ENCODE measurements at places on chromosomes 16 and 17.

DNA sequence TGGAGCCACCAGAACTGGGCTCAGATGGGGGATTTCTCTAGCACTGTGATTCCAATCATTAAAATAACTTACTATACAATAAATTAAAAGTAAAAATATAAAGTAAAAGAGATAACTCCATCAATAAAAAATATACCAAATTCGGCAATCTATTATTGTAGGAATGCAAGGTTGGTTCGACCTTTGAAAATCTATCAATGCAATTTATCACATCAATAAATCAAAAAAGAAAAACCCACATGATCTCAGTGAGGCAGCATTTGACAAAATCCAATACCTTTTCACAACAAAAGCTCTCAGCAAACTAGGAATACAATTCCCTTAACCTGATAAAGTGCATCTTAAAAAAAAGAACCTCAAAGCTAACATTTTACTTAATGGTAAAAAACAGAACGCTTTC, 17.0 kb downstream of the RAB40B start:
- no peak for DNase-seq

DNA sequence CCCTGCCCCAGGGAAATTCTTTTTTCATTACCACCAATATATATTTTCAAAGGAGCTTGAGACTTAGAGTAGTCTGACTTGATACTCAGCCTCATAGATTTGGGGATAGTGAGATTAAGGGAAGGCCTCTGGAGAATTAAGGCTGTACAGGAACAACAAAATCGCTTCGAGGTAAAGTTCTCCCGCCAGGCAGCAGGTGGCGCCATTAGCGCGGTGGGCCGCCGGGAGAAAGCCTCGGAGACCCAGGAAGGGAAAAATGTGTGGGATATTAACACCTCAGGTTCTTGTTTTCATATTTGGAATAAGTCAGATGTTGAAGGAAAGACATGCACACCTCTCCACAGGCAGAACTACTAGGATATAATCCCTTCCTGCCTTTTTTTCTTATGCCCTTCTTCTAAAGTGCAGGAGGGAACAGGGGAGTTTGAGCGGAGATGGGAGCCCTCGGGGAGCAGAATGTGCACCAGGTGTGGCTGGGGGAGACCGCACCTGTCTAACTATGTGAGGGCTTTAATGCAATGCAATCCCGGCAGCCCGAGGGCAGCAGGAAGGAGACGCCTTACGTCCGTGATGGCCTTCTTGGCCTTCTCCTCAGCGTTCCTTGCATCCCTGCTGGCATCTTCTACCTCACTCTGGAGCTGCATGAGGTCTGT, 25.9 kb downstream of the MYH3 start:
- peak; percentile 66 for DNase-seq

- DNase-seq: no peak
Observed at GRCh38 chr16:86946396-86946795, 368.0 kb downstream of the FOXL1 start.

- DNase-seq: no peak
Observed at GRCh38 chr17:29659155-29659554, 36.4 kb upstream of the CORO6 start.

GRCh38 chr16:10391339-10391738, 5.5 kb downstream of the ATF7IP2 start:
- no peak for DNase-seq

GRCh38 chr17:32627239-32627996, 140.6 kb downstream of the CDK5R1 start:
- peak; percentile 79 for DNase-seq

DNA sequence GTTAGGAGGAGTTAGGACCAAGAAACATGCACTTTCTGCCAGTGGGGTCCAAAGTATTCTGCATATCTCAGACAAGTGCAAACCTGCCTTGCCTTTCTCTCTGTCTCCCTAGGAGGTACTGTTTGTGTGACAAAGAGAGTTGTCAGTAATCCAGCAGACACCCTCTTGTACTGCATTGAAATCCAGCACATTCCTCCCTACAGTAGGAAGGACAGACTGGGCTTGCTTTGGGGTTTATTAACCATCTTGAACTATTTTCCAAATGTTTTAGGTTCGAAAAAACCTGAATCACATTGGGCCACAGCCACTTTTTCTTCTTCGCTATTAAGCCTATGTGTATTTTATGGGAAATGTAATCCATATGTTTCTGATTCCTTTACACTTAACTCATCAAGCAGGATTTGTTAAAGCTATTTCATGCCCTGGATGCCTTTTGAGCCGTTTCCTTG, 204.2 kb upstream of the KCNJ16 start:
- no peak for DNase-seq

DNA sequence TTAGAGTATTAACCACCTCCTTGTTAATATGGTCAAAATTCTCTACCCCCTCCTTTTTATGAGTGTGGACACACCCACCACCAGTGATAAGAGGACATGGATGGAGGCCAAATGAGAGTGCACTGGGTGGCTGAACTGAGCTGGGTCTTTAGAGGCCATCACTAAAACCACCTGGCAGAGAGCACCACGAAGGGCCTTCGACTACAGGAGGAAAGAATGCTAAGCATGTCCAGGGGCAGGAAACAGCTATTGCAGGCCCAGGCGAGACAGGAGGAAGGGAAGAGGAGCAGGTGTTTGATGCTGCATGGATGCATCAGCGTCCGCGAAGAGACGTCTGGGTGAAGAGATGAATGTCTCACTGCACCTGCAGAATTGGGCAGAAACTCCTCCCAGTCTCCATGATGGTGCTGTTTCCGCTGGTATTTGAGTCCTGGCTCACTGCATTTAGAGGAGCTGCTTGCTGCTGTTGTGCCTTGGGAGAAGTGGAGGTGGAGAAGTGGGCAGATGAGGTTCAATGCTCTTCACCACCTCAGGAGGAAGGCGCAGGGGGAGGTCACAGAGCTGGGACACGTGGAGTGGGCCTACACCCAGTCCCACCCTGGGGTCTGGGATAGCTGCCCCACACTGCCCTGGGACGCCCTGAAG, 33.2 kb downstream of the SPHK1 start:
- DNase-seq: no peak

DNA sequence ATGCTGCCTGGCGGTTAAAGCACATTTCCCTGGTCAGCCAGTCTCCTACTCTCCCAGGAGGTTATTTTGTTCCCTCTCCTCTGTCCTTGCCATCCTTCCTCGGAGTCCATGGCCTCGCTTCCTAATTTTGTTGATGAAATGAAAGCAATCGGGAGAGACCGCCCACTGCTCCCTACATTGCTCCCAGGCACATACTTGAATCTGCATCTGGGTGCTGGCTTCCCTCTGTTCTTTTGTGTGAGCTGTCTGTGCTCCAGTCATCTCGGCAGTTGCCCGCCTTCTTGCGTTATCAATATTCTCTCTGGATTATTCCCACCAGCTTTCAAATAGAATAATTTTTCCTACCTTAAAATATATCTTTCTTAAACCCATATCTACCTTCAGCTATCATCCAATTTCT, 11.1 kb downstream of the KRT23 start:
- no peak for DNase-seq

DNA sequence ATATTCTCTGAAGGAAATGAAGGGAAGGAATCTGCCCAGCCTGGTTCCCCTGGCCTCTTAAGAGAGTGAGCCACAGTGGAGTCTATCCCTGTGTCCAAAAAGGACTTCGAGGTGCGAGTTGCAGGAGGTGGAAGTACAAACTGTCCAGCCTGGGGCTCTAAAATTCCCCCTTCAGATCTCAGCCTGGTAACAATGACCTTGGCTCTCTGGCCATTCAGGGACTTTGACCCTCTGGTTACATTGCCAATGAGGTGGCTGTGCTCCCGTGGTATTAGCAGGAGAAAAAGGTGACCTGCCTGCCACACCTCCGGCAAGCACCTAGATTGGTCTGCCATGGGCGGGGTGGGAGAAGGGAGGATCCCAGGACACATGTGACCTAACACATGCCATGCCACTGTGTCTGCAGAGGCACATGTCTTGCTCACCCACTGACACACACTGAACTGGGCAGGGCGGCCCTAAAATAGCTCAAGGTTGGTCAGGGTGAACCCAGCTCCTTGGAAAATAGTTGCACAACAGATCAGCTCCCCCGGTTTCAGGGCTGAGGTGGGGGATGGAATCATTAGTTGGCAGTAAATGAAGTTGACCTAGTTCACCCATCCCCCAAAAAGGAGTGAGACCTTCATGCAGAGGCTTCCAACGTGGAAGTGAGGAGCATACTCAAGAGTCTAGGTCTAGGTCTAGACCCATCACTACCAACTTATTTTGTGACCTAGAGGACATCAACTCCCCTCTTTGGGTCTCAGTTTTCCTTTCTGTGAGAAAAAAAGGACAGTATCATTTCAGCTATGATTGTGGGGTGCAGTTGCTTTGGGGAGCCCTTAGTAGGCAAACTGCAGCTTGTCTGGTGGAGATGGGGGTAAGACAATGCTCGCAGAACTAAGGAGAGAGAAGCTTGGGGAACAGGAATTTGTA, 2.2 kb downstream of the NR1D1 start:
- DNase-seq: no peak

DNA sequence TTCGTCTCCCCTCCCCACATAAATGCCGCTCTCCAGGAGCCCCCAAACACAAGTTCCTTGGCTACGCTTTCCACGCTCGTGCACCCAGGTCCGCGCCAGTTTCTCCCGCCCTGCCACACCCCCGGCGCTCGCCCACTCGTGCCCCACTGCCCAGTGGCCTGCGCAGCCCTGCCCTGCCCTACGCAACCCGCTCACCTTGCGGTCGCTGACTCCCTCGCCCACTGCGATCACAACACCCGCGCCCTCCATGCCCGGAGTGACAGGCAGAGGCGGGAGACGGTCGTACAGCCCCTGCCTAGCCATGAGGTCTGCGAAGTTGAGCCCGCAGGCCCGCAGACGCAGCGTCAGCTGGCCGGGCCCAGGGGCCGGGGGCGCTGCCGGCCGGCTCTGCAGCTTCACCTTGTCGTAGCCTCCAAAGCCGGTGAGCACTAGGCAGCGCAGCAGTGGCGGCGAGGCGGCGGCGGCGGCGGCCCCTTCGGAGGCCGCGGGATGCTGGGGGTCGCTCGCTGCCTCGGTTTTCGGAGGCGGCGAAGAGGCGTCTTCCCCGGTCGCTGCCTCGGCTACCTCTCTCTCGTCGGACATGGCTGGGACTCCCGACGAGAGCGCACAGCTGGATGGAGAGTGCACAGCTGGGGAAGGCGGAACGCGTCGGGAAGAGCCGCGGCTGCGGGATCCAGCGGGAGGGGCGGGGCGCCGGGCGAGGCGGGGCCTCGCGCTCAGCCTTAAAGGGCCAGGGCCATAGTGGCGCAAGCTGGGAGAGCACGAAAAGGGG, at the start of gene VAT1:
TSS of gene VAT1 (minus strand) at position 645 of the 772 bp plus-strand sequence. CDS start at position 582, 63 bp downstream.
- DNase-seq: peak; percentile 97

DNA sequence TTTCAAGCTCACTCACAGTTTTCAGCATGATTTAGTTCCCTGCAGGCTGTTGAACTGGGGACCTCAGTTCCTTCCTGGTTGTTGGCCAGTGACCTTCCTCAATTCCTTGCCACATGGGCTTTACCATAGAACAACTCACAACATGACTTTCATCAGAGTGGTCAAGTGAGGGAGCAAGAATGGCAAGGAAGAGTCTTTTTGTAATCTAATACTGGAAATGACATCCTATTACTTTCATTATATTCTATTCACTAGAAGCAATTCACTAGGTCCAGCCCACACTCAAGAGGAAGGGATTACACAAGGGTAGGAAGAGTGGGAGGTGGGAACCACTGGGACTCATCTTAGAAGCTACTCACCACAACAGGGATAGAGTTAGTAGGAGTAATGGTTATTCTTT, 57.6 kb downstream of the SYT17 start:
- no peak for DNase-seq

GRCh38 chr17:13931111-13931526, 138.2 kb upstream of the COX10 start:
- DNase-seq: no peak

- DNase-seq: no peak
Observed at GRCh38 chr16:58128181-58128631, 975 bp downstream of the CFAP20 start.

DNA sequence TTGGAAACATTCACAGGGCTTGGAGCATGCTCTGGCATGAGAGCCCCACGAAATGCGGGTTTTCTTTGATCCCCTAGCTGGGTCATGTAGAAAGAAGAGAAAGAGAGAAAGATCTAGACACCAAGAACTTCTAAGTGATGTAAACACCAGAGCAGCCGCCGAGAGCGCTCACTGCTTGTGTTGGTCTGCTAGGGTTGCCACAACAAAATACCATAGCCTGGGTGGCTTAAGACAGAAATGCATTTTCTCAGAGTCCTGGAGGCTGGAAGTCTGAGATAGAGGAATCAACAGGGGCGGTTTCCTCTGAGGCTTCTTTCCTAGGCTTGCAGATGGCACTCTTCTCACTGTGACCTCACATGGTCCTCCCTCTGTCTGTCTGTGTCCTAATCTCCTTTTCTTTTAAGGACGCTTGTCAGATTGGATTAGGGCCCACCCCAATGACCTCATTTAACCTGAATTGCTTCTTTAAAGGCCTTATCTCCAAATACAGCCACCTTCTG, 139.5 kb downstream of the CYLD start:
- DNase-seq: no peak

- DNase-seq: peak; percentile 71
Observed at GRCh38 chr17:39926588-39927100, 757 bp downstream of the ORMDL3 start.

GRCh38 chr17:17877529-17878358, 41.0 kb upstream of the SREBF1 start:
- no peak for DNase-seq

DNA sequence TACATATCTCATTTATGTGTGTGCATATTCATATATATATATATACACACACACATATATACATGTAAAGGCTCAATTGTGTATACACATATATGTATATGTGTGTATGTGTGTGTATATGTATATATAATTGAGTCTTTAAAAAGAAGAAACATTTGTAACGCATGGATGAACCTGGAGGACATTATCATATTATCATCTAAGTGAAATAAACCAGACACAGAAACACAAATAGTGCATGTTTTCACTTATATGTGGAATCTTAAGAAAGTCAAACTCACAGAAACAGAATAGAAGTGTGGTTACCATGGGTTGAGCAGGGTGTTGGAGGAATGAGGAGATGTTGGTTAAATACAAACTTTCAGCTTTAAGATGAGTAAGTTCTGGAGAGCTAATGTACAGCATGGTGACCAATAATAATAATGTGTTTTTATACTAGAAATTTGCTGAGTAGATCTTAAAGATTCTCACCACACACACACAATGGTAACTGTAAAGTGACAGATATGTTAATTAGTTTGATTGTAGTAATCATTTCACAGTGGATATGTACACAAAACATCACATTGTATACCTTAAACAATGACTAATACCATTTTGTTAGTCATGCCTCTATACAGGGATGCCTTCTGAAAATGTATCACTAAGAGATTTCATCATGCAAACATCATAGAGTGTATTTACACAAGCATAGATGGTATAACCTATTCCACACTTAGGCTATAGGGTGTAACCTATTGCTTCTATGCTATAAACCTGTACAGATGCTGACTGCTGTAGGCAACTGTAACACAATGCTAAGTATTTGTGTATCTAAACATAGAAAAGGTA, 132.6 kb upstream of the CACNG5 start:
- DNase-seq: no peak

GRCh38 chr16:5015887-5016286, 17.8 kb downstream of the NAGPA start:
- DNase-seq: no peak

DNA sequence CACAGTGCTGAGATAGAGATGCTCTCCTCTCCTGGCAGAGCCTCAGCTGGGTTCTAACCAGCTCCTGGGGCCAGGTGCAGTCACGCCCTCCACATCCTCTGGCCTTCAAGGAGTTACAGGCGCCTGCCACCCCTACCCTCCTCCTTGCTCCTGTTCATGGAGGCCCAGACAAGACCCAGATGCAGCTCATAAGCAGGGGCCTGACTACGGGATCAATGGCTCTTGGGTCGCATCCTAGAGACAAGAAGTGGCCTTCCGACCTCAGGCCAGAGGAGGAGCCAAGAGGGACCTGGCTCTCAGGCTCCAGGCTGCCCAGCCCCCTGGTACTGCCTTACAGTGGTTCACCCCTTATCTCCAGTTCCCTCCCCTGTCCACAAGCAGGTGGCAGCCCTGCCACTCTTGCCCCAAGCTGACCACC, 23.0 kb downstream of the ARHGAP27 start:
- DNase-seq: no peak

Data from D341Med (cell line).